Caki2 (cell line): ENCODE measurements at places on chromosomes 6 and 20. TPM values are rescaled to one million over a fixed set of nuclear protein-coding genes. Genes with fewer than 3 reads are reported as not detected.

GRCh38 chr6:7467007-7467897, 74.2 kb upstream of the DSP start:
- peak; percentile 34 for DNase-seq

- DNase-seq, result peak; percentile 51
Measured at GRCh38 chr6:168035098-168035660, 37.7 kb downstream of the KIF25 start.

GRCh38 chr20:50911716-50912115, 19.5 kb downstream of the ADNP start:
- DNase-seq, result no peak

DNA sequence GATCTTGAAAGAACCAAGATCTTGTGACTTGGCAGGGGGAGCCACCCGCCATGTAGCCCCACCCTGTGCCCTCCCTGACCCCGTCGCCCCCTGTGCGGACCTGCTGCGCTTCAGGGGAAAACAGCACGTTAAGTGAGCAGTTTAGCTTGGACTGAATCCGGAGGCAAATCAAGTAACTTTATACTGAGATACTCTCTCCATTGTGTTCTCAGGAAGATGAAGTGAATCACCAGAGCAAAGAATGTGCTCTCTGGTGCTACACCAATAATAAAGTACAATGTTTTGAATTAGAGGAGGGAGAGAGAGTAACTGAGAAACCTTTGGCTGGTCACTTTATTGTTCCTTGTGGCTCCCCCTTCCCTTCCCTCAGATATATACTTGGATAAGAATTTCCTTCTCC, 83.4 kb downstream of the TXNDC5 start:
- DNase-seq, result no peak

The DYNLT2 gene
- total RNA-seq, result 0.54 and 0.81 TPM in 2 replicates

The GNAS-AS1 gene
- 3.1 and 5.2 TPM in 2 replicates for total RNA-seq

- DNase-seq, result no peak
Measured at GRCh38 chr6:136102991-136103688, 147.0 kb downstream of the MTFR2 start.

- DNase-seq, result no peak
Measured at GRCh38 chr6:35048631-35049083, 92.5 kb downstream of the TCP11 start.

GRCh38 chr20:56702931-56703840, 74.1 kb downstream of the TFAP2C start:
- DNase-seq, result no peak

DNA sequence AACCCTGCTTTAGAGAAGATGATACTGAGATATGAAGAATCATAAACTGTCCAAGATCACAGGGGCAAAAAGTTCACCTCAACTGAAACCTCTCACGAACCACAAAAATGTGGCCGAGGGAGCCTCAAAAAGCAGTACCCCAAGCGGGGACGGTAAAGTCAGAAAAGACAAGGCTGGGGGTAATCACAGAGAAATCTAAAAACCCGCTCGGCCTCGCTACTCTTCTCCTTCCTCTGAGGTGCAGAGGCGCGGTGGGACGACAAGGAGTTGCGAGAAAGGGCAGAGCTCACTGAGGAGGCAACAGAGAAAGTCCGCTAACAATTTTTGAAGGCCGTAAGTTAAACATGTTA, 356 bp upstream of the IRAK1BP1 start:
- no peak for DNase-seq

GRCh38 chr6:15916581-15916980, 212.3 kb upstream of the MYLIP start:
- no peak for DNase-seq
